Type B pancreatic cell (in vitro differentiated cells): ENCODE measurements at places on chromosomes 4 and X. TPM values are rescaled to one million over a fixed set of nuclear protein-coding genes. Genes with fewer than 3 reads are reported as not detected.

The MEPE gene
- not detected in 2 replicates for total RNA-seq

DNA sequence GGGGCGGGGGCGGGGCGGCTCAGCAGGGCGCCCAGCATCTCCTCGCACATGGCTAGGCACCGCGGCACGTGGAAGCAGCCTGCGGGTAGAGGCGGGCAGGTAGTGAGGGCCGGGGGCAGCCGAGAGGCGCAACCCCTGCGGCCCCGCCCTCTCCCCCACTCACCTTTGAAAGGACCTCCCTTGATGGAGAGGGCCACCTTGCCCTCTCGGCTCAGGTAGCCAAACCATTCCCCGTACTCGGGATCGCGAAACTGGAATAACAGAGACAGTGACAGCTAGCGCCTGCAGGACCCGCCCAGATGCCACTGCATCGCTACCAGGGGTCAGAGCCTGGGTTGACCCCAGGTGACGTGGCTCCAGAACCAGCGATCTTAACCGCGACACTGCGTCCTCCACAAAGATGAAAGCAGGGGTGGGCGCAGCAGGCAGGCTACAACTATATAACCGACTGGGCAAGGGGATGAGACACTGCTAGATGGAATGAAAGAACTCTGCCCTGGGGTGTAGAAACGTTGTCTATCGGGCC, 552 bp upstream of the NAA10 start:
- no peak overlapping the region for H3K27ac ChIP-seq
- no peak for DNase-seq
- peaks cover 4% of the 10 kb centered on the region for H3K36me3 ChIP-seq
- peak overlapping the region; percentile 80 for H3K4me3 ChIP-seq
- H3K4me1 ChIP-seq: no peaks in the 10 kb centered on the region

DNA sequence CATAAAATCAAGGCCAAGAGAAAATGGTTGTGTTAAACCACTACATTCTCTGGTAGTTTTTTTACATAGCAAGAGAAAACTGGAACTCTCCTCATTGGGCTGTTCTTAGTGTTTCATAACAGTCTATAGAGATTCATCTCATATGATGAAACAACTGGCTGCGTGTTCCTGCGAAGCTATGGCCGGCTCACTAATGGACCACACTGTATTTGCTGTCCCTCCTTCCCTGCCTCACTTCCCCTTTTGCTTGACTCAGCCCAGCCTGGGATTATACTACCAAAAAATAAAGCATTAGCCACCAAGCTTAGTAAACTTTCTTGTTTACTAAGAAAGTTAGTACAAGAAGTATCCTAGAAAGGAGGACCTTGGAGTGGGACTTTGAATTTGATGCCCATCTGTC, 31.6 kb upstream of the LSM6 start:
- no peak overlapping the region for H3K27ac ChIP-seq
- DNase-seq: no peak
- no peaks in the 10 kb centered on the region for H3K4me1 ChIP-seq
- no peaks in the 10 kb centered on the region for H3K36me3 ChIP-seq

- H3K36me3 ChIP-seq: no peaks in the 10 kb centered on the region
- no peak for DNase-seq
- H3K27me3 ChIP-seq: no peaks in the 10 kb centered on the region
- no peak overlapping the region for H3K4me3 ChIP-seq
- peaks cover 4% of the 10 kb centered on the region for H3K4me1 ChIP-seq
Measured at GRCh38 chrX:19627533-19627932, 112.2 kb upstream of the MAP3K15 start.

The ENOPH1 gene
- 33.1 and 35.6 TPM in 2 replicates for total RNA-seq

DNA sequence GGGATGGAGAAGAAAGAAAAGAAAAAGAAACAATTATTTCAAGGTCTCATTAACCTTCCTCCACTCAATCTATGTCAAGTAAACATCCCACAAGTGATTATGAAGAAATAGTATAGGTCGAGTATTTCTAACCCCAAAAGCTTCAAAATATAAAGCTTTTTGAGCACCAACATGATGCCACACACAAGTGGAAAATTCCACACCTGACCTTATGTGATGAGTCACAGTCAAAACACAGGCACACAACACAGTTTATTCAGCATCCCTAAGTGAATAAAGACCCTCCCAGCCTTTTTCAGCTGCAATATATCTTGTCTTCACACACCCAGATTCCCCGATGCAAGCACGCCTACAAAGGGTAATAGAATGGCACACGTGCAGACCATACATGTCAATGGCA, 51.7 kb upstream of the VEGFC start:
- no peaks in the 10 kb centered on the region for H3K4me1 ChIP-seq
- H3K4me3 ChIP-seq: no peak overlapping the region
- no peak overlapping the region for H3K27ac ChIP-seq
- no peaks in the 10 kb centered on the region for H3K27me3 ChIP-seq
- DNase-seq: no peak

DNA sequence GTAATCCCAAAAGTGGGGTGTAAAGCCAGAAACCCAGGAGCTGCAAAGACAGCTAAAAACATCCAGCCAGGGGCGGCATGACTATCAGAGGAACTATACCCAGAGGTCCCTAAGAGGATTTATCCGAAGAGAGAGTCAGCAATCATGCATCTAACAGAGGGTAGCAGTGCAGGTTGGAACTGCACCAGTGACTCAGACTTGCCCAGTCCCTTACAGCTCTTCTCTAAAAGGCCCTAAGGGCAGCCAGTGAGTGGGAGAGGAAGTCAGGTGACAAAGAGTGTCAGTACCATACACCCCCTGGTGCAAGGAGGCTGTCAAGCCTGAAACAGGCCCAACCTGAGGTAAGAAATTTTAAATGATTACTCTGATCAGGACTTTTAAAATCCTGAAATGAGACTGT, 88.1 kb downstream of the CAMK2D start:
- no peak overlapping the region for H3K4me3 ChIP-seq
- H3K27me3 ChIP-seq: no peaks in the 10 kb centered on the region
- no peak overlapping the region for H3K27ac ChIP-seq
- peaks cover 14% of the 10 kb centered on the region for H3K36me3 ChIP-seq
- H3K4me1 ChIP-seq: peaks cover 22% of the 10 kb centered on the region
- no peak for DNase-seq

DNA sequence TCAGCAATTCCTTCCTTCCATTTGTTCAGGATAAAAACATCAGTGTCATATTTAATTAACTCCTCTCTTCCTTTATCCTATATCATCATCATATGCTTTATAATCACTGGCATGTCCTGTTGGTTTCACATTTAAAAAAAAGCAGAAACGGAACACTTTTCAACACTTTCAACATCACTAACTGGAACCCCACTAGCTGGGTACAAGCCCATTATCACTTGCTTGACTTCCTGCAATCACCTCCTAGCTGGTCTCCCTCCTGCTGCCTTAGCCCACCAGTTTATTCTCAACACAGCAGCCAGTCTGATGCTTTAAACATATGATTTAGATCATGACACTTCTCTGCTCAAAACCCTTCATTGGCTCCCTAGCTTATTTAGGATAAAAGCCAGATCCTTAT, 116.4 kb upstream of the LSM6 start:
- H3K4me1 ChIP-seq: no peaks in the 10 kb centered on the region
- peaks cover 9% of the 10 kb centered on the region for H3K27me3 ChIP-seq
- DNase-seq: no peak
- H3K4me3 ChIP-seq: no peak overlapping the region

DNA sequence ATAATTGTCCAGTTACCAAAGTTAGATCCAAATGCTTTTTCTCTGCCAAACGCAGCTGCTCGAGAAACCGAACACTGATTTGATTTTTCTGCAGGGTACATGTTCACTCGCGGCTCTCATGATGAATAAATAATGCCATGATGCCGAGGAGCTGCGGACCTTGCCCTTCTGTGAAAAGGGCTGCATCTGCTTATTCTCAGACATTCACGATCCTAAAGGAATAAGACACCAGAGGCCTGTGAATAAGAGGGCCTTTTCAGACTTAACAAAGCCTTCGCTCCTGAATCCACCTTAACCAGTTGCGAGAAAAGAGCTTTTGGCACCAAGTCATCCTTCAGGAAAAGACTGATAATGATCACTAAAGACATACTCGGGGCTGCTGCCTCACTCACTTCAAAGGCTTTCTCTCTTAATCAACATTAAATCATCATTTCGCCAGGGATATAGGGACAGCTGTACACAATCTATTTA, 147.5 kb downstream of the FBXO8 start:
- H3K4me3 ChIP-seq: peak overlapping the region; percentile 61
- no peak overlapping the region for H3K27ac ChIP-seq
- H3K36me3 ChIP-seq: no peaks in the 10 kb centered on the region
- no peak for DNase-seq

DNA sequence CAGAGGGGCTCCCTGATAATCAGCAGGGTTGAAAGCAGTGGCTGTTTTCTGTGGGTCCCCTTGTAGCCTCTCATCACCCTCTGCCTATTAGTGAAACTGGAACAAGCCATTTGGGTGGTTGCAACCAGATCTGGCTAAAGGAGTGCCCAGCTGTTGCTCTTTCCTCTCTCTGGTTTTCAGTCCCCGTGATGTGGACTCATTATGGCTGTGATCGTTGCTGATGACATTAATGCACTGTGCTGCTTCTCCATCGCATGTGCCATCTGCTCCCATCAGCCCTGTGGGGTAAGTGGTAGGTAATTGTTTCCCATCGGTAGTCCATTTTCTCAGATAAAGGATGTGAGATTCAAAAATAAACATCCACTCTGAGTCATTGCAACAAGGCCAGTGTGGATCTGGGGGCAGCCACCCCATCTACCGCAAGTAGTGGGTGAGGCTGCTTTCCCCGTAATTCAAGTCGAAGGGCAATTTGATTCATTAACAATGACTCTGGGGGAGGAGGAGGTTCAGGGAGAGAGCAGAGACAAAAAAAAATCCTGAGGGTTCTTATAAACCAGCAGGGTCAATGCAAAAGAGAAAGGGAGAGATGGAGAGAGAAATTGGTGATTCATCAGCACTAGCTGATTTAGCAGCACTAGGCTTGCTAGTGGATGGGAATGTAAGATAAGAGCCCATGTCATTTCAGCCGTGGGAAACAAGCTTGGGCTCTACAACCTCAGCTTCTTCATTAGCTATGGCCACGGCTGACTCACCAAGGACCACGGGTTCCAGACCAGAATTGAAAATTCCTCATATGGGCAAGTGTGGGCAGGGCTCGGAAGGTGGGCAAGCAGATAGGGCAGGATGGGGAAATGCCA, 357.8 kb downstream of the MID1IP1 start:
- peaks cover 14% of the 10 kb centered on the region for H3K4me1 ChIP-seq
- no peak overlapping the region for H3K27ac ChIP-seq
- peaks cover 18% of the 10 kb centered on the region for H3K27me3 ChIP-seq
- H3K36me3 ChIP-seq: no peaks in the 10 kb centered on the region

DNA sequence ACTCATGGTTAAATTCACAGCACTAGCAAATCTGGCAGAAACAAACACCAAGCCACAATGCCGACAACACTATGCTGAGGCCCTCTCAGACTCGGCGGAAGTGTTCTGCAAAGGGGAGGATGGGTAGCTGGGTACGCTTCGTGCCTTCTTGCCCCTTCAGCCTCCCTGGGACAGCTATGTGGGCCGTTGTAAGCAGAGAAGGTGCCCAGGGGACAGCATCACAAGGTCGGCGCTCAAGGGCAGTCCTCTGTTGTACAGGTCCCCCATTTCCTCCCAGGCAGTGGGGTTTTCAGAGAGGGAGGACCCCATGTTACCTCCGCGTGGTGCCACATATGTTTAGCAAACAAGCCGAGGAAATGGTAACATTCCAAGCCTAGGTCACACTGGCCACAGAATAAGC, 173.6 kb downstream of the AFAP1 start:
- peaks cover 12% of the 10 kb centered on the region for H3K4me1 ChIP-seq
- H3K36me3 ChIP-seq: peaks cover 8% of the 10 kb centered on the region
- H3K27me3 ChIP-seq: no peaks in the 10 kb centered on the region
- H3K4me3 ChIP-seq: no peak overlapping the region
- no peak for DNase-seq

DNA sequence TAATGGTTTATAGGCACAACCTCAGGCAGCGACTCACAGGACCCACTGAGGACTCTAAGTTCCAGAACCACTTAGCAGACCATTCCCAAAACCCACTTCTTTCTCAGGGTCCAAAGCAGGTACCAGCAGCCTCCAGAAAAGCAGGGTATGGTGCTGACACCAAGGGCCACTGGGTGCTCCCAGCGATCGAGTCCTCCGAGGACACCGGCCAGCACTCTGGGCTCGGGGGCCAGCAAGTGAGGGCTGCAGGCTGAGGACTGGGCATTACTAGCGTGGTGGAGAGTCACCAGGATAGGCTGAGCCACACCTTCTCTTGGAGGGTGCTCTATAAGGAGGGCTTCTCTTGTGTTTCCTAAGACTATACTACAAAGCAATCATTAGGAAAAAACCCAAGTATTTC, 19.3 kb downstream of the LETM1 start:
- no peaks in the 10 kb centered on the region for H3K27me3 ChIP-seq
- no peak overlapping the region for H3K4me3 ChIP-seq
- no peak for DNase-seq
- H3K36me3 ChIP-seq: peaks cover 5% of the 10 kb centered on the region

DNA sequence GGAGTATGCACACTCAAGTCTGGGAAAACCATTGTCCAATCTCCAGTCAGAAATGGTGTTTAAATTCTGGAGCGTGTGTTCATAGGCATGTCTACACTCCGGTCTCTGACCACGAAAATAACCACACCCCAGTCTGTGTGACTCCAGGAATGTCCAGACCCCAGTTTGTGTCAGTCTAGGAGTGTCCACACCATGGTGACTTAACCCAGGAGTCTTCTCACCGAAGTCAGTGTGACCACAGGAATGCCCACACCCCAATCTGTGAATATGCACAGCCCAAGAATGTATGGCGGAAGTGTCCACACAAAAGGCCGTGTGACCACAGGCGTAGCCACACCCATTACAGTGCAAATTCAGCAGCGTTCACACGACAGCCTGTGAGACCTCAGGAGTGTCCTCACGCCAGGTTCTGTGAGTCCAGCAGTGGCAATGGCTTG, 11.4 kb downstream of the FTSJ1 start:
- no peak for DNase-seq
- no peaks in the 10 kb centered on the region for H3K27me3 ChIP-seq
- no peaks in the 10 kb centered on the region for H3K4me1 ChIP-seq
- peaks cover 4% of the 10 kb centered on the region for H3K36me3 ChIP-seq

DNA sequence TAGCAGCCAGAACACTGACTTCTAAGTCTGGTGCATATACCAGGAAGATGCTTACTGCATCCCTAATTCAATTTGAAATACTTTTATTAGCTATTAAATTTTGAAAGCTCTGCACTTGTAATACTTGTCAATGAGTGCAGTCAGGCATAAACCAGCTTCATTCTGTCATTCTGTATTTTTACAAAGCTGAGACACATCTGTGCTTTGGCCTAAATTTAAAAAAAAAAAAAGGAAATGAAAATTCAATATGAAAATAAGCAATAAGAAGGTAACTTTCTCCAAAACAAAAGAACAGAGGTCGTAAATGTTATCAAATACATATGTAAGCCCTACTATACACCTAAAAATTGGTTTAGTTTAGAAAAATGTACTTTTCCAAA, 7.0 kb downstream of the SMIM14 start:
- no peaks in the 10 kb centered on the region for H3K27me3 ChIP-seq
- H3K4me1 ChIP-seq: peaks cover 15% of the 10 kb centered on the region
- no peaks in the 10 kb centered on the region for H3K36me3 ChIP-seq
- H3K4me3 ChIP-seq: no peak overlapping the region
- no peak for DNase-seq

The RHOH gene
- 3.1 and 5.4 TPM in 2 replicates for total RNA-seq
